Stimulated activated naive CD4-positive, alpha-beta T cell (primary cell): ENCODE measurements at places on chromosomes 3 and 15.

GRCh38 chr15:96353416-96353929 is 23.0 kb downstream of the NR2F2 start:
- DNase-seq, result no peak

GRCh38 chr3:3560591-3561311 is 238.5 kb upstream of the LRRN1 start:
- DNase-seq, result no peak

DNA sequence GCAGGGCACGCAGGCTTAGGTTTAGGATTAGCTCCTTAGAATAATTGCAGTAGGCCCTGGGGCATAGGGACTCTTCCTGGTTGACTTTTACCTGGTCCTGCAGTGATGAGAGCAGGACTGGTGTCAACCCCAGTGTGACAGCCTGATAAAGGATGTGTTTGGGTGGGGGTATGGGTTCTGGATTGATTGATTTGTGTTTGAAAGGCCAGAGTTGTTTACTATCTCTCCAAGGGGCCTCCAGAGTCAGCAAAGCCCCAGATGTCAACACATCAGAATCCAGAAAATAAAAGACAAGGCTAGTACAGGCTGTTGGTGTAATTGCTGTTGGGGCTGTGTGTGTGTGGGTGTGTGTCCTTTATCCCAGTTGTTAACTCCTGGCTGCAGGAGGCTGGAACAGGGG is 122.3 kb downstream of the CHRNA7 start:
- no peak for DNase-seq

DNA sequence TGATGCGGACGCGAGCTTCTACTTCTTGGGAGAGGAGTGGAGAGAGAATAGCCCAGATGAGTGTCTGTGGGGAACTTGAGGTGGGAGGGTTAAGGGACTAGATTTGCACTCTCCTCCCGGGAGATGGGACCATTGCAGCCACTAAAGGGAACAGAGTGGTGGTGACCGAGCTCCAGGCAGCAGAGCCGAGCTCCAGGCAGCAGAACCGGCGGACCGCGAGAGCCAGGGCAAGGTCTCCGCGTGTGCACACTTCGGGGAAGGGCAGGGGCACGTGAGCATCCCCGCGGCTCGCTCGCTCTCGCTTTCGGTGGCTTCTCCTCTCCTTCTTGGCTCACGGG is 1.1 kb downstream of the IGDCC3 start:
- no peak for DNase-seq

DNA sequence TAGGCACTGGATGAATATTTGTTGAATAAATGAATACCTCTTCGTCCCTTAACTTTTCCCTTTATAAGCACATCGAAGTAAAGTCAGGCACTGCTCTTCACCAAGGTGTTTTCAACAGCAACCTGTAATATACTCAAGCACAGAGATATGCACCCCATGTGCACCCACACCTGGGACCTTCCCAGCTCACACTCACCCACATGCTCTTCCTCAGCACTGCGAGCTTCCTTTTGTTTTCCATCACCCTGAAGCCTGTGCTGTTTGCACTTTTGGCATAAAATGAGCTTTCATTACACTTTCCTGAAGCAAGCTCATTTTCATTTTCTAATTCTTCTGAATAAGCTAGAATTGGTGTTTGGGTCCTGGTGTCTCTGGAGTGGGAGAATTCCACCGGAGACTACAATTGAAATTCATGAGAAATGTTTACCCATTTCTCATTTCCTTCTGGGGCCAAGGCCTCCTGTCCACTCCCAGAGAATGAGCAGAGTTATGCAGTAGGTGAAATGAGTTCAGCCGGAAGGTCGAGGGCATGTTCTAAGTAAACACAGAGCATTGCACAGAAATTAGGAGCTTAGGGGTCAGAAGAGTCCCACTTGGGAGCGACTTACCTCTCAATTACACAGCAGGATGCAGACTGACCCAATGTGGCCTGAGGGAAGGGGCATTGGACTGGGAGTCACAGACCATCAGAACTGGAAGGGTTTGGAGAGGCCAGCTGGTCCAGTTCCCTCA is 15.0 kb downstream of the MASP1 start:
- DNase-seq, result no peak

DNA sequence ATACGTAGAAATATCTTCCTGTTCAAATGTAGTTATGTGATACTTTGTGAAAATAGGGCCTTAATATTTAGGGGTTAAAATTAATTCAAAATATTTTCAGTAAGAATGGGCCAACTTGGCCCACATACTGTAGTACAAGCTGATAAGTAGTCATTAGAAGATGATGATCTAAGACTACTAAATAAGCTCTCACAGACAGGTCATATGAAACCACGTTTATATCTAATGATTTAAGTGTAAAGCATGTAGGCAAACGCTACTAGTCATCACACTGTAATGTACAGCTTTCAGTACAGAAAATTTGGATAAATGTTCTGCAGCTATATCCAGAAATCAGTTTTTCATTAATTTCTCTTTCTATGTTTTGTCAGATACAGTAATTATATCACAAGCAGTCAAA is 228.6 kb downstream of the UBE2E2 start:
- no peak for DNase-seq

DNA sequence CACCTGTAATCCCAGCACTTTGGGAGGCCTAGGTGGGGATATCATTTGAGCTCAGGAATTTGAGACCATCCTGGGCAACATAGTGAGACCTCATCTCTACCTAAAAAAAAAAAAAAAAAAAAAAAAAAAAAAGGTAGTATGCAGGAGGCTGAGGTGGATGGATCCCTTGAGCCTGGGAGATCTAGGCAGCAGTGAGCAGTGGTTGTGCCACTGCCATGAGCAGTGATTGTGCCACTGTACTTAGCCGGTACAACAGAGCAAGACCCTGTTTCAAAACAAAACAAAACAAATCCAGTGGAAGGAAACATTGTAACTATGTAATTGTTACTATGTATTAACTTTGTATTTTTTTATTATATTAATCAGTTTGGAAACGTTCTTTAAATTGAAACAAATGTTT is 5.9 kb downstream of the FEM1B start:
- no peak for DNase-seq

- no peak for DNase-seq
Measured at GRCh38 chr3:147640781-147641180, 231.6 kb downstream of the ZIC1 start.

DNA sequence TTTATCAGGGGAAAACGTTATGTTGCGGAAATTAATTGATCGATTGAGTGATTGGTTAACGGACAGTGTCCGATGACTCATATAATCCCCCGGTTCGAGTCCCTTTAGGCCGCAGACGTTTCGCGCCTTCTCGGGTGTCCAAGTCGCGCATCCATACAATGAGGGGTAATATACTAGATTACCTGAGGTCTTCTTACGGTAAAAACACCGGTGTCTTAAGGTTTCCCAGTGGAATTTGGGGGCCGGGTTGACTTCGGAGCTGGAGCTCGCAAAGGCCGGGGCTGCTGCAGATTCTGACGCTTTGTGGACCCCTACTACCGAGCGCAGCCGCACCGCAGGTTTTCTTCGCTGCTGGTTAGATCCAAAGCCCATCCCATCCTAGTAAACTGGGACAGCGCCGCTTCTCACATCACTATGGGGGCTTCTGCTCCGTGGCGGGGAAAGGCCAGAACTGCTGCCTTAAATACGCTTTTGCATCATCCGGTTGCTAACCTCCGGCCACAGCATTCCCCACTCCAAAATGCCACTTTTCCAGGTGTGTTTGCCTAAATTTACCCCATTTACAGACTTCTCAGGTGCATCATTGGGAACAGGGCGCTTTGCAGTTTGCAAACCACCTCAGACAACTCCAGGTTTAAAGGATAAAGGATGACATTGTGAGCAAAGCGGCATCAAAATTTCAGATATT is 858 bp upstream of the SACM1L start:
- no peak for DNase-seq

GRCh38 chr15:39156166-39156565 is 424.7 kb upstream of the THBS1 start:
- DNase-seq, result no peak

- no peak for DNase-seq
Measured at GRCh38 chr3:42489937-42490227, 12.6 kb upstream of the VIPR1 start.

- DNase-seq, result no peak
Measured at GRCh38 chr15:48630245-48630644, 15.3 kb downstream of the FBN1 start.

GRCh38 chr3:37433758-37434157 is 259.4 kb upstream of the LRRFIP2 start:
- no peak for DNase-seq

DNA sequence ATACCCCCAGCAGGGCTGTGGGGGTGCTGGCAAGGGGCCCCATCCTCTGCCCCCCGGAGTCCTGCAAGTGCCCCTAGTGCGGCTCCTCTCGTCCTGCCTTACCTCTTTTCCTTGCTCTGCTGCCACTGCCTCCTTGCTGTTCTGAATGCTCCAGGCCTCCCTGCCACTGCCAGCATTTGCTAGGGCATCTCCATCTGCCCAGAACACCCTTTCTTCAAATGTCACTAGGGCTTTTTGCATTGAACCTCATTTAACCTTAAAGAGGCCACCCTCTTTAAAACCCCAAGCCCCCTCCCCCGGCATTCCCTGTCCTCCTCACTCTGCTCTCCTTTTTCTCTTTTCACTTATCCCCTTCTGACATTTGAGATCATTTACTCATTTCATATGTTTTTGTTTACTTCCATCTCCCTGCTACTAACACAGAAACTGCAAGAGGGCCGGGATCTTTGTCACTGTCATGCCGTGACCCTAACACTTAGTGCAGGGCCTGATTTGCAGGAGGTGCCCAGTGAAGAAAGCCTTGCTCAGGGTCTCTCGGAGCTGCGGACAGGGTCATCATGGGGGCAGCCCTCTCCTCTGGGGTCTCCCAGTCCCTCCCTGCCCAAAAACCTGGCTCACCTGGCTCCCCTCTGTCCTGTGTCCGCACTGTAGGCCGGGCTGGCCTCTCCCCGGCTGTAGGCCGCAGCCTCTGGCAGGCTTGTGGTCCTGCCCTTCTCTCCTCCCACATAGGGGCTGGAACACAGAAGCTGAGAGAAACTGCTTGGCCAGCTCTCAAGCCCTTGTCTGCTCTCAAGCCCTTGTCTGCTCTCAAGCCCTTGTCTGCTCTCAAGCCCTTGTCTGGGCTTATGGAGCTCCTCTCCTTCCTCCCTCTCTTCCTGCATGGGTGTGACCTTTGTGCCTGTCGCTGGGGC is at the start of gene ACOX2:
TSS of gene ACOX2 (minus strand) at position 690 of the 911 bp plus-strand sequence. CDS start 2,084 bp downstream, outside the sequence.
- DNase-seq, result no peak

DNA sequence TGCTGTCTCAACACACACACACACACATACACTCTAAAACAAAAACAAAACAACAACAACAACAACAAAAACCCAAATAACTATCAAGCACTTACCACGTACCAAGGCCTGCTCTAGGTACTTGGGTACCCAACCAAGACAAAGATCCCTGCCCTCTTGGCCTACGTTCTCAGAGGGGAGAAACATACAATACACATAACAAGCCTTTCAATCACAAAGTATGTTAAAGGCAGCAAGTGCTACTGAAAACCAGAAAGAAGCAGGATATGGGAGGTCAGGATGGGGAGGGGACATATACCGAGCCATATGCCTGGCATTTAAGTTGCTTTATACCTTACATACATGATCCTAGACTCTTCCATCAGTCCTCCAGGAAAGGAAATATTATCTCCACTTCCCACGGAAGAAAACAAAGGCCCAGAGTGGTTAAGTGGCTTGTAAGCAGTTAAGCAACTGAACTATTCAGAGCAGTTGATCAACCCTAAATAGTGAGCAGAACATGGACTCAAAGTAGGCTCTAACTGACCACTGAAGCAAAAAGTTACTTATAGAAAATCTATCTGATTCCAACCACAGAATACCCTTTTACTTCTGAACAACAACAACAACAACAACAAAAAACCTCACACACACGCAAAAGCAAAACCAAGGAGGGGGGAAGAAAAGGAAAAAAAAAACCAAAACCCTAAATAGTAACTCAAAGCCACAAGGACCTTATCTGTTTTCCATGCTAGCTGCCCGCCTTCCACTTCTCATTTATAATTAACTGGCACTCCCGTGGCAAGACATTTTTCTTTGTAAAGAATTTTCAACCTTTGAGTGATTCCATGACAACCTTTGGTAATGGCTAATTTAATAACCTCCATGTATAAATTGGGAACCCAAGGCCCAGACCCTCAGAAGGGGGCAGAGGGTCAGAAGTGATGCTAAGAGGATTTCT is 21.0 kb downstream of the PRICKLE2 start:
- DNase-seq, result no peak

DNA sequence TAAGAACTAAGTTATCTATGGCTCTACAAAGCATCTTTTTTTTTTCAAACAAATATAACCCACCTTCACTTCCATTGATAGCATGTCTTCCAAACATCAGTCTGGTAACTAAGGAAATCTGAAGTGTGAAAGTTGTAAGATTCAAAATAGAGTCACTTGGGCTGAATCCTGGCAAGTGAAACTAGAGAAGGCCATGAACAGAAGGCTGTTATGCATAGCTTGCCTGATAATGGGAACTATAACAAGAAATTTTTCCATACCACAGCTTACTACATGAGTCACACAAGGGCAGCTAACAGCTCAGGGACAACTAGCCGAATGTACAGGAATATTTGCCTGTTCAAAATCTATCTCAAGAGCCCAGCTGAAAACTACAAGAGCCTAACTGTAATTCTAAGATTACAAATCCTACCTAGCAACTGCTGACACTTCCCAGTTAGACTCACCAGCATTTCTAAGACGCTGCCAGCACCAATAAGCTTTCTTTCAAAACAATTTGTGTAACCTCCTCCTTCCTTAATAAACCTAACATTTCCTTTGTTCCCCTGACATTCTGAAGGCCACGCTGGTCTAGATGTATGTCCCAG is 1066.5 kb downstream of the PLOD2 start:
- no peak for DNase-seq

- DNase-seq, result no peak
Measured at GRCh38 chr3:150133293-150133692, 162.6 kb upstream of the PFN2 start.

DNA sequence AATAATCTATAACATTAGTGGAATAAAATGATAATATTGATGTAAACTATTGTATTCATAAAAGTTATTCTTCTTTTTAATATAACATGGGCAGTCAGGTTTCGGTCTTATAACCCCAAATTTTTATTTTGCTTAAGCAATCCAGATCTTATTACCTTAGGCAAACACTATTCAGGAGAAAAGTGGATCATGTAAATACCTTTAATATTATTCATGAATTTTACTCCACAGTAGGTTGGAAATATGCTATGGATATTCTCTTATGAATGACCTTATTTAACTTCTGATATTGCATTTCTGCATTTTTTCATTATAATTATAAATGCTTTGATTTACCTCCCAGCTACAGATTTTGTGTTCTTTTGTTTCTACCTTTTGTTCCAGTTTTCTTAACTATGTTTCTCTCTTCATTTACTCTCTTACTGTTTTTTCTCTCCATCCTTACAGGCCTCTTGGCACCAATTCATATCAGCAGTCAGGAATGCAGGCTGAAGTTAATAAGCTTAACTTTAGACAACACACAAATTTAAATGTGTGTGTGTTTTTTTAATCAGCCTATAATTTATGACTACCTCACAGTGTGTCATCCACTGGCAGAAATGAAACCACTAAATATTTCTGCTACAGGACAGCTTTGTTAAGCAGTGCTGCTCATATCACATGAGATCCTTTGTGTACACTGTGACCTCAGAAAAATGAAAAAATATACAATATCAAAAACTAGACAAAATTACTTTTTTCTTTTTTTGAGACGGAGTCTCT is 111.0 kb downstream of the NSUN3 start:
- DNase-seq, result no peak
